NCI-H2081 (cell line): ENCODE measurements at places on chromosomes 2 and 18.

GRCh38 chr2:52976143-52976949 lies 791.3 kb upstream of the CHAC2 start:
- no peak for DNase-seq

GRCh38 chr2:121502781-121503180 lies 27.9 kb upstream of the RNU4ATAC start:
- no peak for DNase-seq

- no peak for DNase-seq
Observed at GRCh38 chr2:23801396-23801795, 125.5 kb downstream of the ATAD2B start.

DNA sequence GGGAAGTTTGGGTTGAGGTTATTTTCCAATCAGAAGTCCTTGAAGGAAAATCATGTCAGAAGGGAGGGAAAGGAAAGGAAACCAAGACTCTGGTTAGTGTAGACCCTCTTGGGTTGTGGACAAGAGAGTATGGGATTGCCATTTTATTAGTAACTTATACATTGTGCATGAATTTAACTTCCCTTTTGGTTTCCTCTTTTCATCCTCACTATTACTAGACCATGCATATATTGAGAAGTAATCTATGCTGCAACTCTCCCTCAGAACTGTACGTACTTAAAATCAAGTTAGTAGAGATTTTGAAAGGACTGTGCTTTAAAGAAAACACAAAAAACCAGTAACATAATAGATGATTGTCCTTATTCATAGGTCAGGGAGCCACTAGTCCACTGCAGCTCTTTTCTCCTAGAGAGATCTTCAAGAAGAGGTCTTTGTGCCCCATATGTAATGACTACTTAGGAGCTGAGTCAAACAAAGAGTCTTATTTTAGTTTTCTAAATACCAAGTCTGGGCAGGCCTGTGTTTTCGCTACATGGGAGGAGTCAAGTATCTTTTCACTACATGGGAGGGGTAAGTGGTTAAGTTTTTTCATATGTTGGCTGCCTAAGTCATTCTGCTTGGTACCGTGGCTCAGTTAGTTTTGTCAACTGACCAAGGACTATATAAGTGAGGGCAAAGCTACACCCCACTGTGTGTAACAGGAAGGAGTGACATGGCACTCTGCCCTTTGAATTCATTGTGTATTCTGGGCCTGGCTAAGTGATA lies 25.2 kb upstream of the FAM117B start:
- no peak for DNase-seq

DNA sequence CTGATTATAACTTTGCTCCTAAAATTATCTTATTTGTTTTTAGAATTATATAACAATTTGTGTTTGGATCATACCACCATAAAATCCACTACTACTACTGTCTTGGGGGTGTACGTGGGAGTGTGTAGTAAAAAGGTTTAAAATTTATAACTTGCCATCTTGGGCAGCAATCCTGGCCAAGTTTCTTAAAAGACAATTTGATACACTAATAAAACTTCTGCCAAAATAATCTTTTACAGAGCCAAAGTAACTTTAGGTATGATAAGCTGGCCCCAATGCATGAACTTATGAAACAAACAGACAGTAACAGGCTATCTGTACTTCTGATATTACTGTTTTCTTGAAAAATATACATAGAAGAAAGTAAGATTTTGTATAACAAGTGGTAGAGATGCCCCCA lies 11.3 kb upstream of the UBE2E3 start:
- no peak for DNase-seq

- no peak for DNase-seq
Observed at GRCh38 chr2:11872247-11872947, 126.0 kb downstream of the LPIN1 start.

GRCh38 chr18:76588601-76589226 lies 93.7 kb upstream of the ZNF516 start:
- no peak for DNase-seq

DNA sequence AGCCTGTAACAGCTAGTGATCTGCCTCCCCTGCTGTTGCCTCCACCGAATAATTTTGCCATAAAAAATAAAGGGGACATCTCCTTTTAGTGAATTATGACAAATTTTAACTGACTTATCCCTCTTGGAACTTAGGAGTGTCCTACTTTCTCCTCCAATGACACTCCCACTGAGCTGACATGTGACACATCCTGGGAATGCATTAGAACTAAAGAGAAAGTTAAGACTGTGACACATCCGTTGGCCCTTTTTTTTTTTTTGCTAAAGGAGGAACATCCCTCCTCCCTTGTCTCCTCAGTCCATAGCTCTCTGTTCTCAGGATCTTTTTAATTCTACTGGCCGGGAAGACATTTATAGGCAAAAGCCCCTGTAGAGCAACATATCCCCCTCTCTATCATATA lies 268.2 kb downstream of the NRXN1 start:
- DNase-seq: no peak
